Prostate gland (tissue), 2 donors: ENCODE measurements at places on chromosomes 16 and 17. TPM values are rescaled to one million over a fixed set of nuclear protein-coding genes. Genes with fewer than 3 reads are reported as not detected.

DNA sequence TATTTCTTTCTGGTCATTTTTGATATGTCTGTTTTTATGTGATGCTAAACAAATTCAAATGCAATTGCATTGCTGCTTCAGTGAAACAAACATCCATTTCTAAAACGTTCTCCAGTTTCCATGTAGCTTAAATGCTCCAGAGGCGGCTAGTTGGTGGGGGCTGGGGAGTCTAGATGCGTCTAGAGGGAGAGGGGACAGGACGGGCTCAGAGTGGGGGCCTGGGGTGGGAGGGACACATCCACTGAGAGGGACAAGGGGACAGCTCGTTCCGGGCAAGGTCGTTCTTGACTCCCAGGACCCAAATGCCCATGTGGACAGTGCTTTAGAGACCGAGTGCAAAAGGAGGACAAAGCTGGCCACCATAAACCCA is 102.3 kb downstream of the FOXL1 start:
- DNase-seq, result no peak

DNA sequence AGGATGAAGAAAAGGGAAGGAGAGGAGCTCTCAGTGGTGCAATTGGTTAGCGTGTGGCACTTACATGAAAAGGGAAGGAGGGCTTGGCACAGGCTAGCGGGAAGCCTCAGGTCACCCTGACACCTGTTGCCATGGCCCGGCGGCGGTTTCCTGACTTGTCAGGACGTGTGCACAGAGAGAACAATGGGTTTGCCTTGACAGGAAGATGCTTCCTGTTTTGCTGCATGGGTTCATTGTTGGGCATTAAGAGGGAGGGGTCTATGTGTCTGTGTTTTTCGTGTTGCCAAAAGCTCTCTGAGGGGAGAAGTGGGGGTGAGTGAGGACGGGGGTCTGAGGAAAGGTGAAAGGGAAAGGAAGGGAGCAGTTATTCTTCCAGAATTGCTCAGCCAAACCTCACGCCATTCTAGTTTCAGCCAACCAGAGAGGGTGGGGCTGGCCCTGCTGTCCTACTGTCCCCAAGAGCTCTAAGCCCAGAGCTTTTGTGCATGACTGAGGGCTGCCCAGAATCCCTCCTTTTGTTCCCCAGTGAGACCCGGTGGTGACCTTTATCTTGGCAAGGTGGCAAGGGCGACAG is 17.1 kb upstream of the CCR7 start:
- peak; percentile 83 for DNase-seq

GRCh38 chr16:69465083-69465721 is 40.8 kb downstream of the CYB5B start:
- no peak for DNase-seq

Gene GGT6
- total RNA-seq, result 23.5 TPM

Gene CNTD1
- 1.4 TPM for total RNA-seq

GRCh38 chr16:79703066-79703465 is 102.5 kb upstream of the MAF start:
- no peak for DNase-seq

GRCh38 chr16:89522287-89522686 is 14.1 kb downstream of the SPG7 start:
- no peak for DNase-seq

Gene NPIPA8
- total RNA-seq, result 3.2 TPM

GRCh38 chr17:32330147-32330546 is 11.8 kb downstream of the C17orf75 start:
- no peak for DNase-seq

GRCh38 chr16:50037662-50038220 is 12.7 kb downstream of the CNEP1R1 start:
- DNase-seq, result no peak
